ENCODE measurements at places on chromosomes 12 and 14.

- no peak for DNase-seq
Observed at GRCh38 chr12:6763380-6763779, 2.8 kb upstream of the PTMS start.

- no peak for DNase-seq
Observed at GRCh38 chr12:120997448-120997847, 18.8 kb downstream of the C12orf43 start.

- DNase-seq: no peak
Observed at GRCh38 chr12:56234746-56235436, 5.0 kb downstream of the SLC39A5 start.

DNA sequence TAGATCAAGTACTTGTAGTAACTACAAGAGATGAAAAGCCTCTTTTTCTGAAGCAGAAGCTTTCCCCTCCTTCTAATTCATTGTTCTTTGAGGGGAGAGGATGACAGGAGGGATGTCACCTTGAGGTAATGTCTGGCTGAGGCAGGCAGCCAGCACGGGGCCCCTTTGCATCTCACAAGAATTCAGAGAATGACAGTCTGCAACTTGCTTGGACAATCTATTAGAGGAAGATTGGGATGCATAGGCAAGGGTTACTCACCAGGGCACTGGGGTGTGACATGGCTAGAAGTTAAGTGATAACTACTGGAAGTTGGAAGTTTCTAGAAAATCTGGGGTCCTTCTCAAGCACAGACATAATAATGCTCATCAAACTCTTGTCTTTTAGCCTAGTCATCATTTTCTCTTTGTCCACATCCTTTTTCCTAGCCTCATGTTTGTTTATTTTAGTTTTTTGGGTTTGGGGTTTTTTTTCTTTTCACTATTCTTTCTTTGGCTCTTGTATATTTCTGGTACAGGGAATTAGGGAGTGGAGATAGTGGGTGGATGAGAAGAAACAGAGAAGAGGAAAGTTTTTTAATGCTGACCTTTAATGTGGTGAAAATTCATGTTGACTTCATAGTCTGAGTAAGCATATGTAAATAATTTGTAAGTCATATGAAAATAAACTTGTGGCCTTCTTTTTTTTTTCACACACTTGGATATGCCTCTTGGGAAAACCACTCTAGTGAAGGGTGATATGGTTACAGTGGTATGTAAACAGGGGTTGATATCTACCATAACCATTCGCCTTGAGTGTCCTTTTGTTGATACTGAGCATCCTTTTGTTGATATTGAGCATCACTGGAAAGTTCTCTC lies 55.1 kb downstream of the TTLL5 start:
- DNase-seq: no peak

DNA sequence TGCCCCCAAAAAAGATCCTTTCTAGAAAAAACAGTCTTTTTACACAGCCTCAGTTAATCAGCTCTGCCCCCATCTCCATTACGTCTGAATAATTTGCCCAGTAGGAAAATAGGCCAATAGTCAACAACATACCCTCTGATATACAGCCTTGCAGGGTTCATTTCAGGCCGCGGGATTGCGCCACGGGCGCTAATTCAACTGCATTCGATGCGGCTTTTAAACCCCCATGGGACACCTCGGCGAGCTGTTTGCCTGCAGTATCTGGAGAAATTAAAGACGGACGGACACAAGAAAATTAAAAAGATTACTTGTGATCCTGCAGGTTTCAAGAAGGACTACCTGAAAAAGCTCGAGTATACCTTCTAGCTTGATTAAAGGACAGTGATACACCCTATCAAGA lies 36.1 kb downstream of the ERP29 start:
- DNase-seq: no peak

GRCh38 chr14:67461341-67461985 lies 27.1 kb downstream of the TMEM229B start:
- DNase-seq: no peak

DNA sequence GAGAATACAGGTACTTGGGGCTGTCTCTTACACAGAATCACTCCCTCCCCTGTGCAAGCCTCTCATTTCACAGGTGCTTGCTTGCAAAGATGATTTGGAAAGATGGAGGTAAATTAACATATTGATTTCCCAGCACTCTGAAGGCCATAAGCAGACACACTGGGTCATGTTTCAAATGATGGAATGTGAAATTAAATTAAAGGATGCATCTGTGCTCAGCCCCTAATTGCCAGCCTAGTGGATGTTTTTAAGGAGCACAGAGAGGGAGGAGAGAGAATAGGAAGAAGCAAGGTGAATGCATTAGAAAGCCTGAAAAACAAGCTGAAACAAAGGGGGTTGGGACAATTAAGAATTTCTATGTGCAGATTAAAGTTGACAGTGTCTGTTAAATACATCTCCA lies 96.1 kb upstream of the GRIP1 start:
- DNase-seq: no peak

GRCh38 chr12:51070004-51070403 lies 13.4 kb downstream of the CSRNP2 start:
- no peak for DNase-seq

GRCh38 chr14:31283153-31283552 lies 75.6 kb upstream of the HECTD1 start:
- DNase-seq: no peak

DNA sequence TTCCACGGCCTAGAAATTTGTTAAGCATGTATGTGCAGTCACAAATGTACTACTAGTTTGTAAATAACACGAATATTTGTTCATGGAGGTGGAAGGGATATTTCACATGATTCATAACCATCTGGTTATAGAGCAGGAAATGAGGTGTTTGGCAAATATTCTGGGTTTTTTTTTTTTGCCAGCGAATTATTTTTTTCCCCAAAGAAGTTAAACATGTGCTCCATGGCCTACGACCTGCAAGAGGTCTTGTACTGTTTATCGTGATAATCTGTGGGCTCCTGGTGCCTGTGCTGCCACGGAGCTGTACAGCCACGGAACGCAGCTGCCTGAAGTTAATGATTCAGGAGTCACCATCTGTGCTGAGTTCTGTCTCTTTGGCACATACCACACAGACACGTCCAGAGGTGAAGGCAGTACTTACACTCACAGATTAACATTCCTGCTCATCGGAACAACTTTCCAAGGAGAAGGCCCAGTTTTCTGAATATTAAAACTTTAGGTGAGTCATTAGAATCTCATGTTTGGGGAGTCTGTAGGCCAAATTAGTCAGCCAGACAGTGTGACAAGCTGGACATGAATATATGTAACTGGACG lies 156.3 kb downstream of the TMX1 start:
- no peak for DNase-seq

- DNase-seq: no peak
Observed at GRCh38 chr14:54488318-54488645, 498 bp downstream of the GMFB start.

- DNase-seq: no peak
Observed at GRCh38 chr14:33441633-33442032, 503.0 kb downstream of the NPAS3 start.

GRCh38 chr12:105335856-105336255 lies 5.4 kb downstream of the C12orf75 start:
- DNase-seq: no peak

- DNase-seq: no peak
Observed at GRCh38 chr14:91202234-91202974, 42.1 kb downstream of the GPR68 start.

- no peak for DNase-seq
Observed at GRCh38 chr12:62319058-62319457, 58.9 kb downstream of the USP15 start.

DNA sequence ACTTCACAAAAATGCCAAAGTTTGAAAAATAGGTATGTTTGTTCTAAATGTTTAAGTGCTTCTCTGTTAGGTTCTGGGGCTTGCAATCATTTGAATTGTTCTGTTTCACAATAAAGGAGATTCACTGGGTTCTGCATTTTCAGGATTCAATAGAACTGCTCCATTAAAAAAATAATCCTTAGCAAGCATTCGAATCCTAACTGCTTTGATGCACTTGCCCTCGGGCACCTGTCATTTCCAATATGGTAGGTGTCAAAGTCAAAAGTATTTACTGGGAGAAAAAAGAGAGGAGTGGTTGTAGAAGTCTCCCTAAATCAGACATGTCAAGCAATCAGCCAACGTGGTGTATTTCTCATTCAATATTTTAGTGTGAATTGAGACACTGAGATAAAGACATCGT lies 5.5 kb downstream of the APOLD1 start:
- no peak for DNase-seq

- no peak for DNase-seq
Observed at GRCh38 chr12:92756898-92757596, 54.3 kb downstream of the PLEKHG7 start.

DNA sequence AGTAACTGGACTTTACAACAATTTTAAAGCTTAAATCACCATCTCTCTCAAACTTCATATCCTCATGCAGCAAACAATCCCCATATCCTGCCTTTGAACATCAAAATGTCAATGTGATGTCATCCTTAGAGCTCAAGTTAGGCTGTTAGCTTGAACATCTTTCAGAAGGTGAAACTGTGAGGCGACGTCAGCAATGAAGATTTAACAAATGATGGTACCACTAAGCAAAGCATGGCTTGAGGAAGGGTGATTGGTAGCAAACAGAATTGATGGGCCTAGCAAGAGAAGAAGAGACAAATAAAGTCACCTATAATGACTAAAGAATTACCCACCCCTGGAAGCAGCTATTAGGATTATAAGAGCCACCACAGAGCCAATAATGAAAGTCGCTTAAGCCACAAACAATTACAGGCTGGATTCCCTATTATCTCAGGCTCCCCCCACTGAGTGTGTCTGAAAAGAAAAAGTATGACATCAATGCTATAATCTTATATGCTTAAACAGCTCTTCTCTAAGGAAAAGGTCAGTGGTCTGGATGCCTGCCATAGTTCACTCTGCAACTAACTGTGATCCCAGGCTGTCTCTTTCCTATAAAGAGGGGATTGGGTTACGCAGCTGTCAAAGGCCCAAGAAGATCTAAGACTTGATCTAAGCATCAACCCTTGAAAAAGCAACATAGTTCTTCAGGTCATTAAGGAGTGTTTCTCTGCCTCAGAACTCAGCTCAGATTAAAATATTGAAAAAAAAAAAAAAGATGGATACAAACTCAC lies 18.1 kb downstream of the EGLN3 start:
- no peak for DNase-seq

- no peak for DNase-seq
Observed at GRCh38 chr12:33205981-33206380, 233.6 kb downstream of the SYT10 start.

GRCh38 chr14:20460458-20461224 lies 593 bp downstream of the PIP4P1 start:
- no peak for DNase-seq

GRCh38 chr12:62210422-62210821 lies 49.8 kb upstream of the USP15 start:
- no peak for DNase-seq

DNA sequence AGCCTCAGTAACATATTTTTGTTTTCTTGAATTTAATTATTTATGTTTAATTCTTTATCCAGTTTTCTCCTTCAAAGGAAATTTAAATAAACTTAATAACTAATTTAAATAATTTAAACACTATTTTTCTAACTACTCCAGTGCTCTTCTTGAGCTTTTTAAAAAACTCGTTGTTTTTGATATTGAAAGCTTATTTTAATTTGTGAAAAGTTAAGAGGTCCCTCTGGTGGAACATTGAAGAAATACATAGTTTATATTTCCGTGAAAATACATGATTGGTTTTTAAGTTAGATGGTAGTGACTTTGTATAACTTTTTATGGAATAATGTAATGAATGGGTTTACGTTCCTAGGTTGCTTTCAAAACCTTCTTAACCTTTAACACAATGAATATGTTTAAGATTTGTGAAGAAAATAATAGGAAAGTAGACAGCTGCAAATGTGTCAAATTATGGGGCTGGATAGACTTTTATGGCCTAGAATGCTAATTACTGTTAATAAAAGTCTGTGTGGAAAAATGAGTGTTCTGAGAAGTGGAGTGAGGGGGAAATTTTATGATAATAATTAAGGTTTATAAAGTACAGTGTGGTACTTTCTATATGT lies 45.9 kb upstream of the MSRB3 start:
- DNase-seq: no peak

DNA sequence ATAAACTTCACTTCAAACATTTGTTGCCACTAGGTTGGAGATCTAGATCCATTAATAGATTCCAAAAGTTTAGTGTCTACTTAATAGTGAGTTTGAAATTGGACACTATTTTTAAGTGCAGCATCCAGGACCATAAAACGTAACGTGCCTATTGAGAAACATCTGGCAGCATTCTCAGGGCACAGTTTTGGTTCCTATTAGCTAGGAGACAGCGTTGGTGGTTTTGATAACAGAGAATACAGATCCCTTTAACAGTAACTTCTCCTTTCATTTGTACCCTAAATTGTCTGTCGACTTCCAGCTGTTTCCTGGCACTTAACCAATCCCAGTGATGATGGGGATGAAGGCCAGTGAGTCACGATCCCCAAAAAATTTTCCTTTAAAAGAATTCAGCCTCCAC lies 25.8 kb downstream of the KCNK10 start:
- no peak for DNase-seq

- no peak for DNase-seq
Observed at GRCh38 chr14:55277972-55278740, 6.9 kb downstream of the FBXO34 start.

DNA sequence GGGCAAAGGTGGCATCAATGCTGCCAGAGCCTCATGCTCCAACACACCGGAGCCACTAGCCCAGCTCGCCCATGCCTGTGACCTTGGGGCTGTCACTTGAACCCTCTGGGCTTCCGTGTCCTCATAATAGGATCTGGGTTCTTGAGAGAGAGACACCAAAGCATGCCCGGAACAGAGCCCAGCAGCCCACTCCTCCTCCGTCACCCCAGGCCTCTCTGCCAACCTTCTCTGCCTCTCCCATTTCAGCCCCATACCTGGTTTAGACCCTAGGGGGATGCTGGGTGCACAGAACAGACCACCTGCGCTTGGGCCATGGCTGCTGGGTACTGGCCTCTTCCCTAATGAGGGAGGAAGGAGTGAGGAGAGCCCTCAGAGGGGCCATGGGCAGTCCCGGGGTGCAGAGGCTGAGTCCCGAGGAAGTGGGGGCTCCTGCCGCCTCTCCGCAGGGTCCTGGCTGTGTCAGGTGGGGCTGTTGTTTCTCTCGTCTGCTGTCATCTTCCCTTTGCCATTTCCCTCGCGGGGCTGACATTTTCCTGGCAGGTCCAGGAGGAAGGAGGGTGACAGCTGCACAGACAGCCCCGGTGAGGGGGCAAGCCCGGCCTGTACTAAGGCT lies 172.4 kb upstream of the RTL1 start:
- DNase-seq: no peak

DNA sequence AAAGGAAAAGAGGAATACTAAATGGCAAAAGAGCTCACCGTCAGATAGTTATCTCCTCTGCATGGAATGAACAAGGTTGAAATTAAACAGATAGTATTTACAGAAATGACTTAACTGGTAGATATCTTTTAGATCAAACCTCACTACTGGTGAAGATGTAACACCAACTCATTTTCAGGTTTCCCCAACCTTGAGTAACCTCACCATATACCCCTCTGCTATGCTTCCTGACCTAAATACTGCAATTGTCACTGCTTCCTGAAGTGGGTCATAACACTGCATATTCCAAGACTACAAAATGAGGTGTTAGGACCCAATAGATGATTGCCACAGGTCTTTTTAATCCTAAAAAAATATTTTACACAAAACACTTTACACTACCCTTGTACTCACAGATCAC lies 76.3 kb upstream of the PLEKHA5 start:
- DNase-seq: no peak

GRCh38 chr14:83816761-83817160 lies 1713.2 kb upstream of the FLRT2 start:
- no peak for DNase-seq

GRCh38 chr12:115233891-115234543 lies 550.0 kb upstream of the TBX3 start:
- DNase-seq: no peak

- DNase-seq: no peak
Observed at GRCh38 chr12:31203261-31203660, 122.7 kb downstream of the SINHCAF start.

Data from stimulated activated CD8-positive, alpha-beta memory T cell treated with anti-CD3 and anti-CD28 coated beads, Interleukin-4, amount 100 ng/mL, for 1 hour (primary cell).